ENCODE measurements at places on chromosomes 2 and 18.

DNA sequence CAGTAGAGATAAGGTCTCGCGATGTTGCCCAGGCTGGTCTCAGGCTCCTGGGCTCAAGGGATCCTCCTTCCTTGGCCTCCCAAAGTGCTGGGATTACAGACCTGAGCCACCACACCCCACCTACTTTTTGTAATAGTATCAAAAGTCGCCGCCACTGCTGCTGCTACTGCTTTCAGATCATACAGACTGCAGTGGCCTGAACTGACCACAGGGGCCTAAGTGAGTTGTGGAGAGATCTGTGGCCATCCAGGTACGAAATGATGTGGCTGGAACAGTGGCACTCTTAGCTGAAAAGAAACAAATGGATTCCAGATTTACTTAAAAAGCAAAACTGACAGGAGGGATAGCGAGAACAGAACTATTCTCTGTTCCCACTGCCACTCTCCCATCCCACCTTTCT is 32.9 kb upstream of the POMC start:
- DNase-seq, result no peak

DNA sequence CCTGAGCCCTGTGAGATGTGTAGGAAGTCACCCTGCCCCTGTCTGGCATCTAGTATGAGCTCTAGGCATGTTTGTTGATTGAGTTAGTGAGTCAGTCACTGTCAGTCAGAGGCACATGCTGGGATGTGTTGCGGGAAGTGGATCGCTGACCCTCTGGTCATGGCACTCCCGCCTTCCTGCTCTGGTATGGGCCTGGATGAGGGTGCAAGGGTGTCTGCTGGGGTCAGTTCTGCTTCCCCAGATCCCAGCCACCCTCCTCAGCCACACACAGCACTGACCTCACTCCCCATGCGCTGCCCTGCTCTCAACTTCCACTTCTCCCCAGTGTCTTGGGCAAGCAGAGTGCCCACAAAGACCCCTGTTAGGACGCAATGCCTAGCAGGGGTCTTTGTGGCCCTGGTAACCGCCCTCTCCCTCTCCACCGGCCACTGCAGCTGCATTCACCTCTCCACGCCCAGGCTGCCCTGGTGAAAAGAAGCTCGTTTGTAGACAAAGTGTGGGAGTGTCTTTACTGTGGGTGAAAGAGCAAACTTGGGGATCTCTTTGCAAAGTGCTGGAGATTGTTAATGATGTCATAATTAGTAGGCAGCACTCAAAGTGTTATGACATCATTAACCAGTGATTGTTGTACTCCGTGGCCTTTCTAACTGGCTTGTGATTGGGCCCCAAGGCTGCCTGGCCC is 252.1 kb downstream of the LDLRAD4 start:
- DNase-seq, result no peak

- DNase-seq, result no peak
Measured at GRCh38 chr18:43422518-43422917, 145.2 kb upstream of the SYT4 start.

DNA sequence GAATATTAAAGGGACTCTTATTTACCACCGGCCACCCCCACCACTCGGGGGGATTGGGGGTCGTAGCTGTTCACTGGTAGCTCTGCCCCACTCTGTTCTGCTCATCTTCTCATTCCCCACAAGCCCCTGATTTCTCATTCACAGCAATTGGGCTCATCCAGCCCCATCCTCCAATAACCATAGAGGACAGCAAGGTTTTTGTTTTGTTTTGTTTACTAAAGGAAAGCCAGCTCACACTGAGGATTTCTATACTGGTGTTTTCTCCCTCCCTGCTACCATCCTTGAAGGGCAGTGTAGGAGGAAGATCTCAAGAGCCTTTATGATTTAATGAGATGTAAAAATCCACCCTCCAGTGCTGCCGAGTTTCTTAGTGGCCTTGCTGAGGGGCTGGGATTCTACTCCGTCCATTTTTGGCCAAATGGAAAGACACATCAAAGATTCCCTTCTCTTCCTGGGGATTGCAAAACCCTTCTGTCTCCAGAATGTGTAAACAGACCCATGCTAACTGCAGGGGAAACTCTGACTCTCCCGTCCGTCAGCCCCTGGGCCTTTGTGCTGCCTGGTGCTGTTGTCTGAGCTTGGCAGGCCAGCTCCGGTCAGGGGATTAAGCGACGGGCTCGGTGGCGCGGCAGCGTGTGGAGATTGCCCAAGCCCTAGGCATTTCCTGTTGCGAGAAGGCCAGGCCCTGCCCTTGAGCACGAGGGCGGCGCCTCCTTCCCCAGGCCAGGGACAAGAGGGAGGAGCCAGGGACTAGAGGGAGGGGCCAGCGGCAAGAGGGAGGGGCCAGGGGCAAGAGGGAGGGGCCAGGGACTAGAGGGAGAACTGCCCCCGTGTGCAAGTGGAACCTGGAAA is 165.0 kb downstream of the ANTXR1 start:
- peak; percentile 93 for DNase-seq

GRCh38 chr2:237345891-237346640 is 67.9 kb downstream of the COL6A3 start:
- peak; percentile 71 for DNase-seq

- DNase-seq, result no peak
Measured at GRCh38 chr2:184677171-184677570, 78.8 kb downstream of the ZNF804A start.

- no peak for DNase-seq
Measured at GRCh38 chr2:145845923-145846322, 1326.0 kb upstream of the ZEB2 start.

DNA sequence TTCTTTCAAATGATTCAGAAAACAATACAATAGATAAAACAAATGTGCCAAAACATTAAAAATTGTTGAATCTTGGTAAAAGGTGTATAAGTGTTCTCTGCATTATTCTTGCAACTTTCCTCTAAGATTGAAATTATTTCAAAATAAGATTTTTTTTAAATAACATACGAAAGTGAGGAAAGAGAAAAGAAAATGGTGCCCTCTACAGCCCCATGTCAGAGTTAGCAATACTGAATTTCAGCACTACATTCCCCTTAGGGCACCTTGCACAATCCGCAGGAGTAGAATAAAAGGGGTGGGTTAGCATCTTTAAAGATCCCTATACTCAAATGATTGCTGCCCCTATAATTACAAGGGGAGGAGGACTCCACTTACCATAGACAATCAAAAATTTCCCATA is 433.7 kb downstream of the BCL11A start:
- DNase-seq, result no peak

DNA sequence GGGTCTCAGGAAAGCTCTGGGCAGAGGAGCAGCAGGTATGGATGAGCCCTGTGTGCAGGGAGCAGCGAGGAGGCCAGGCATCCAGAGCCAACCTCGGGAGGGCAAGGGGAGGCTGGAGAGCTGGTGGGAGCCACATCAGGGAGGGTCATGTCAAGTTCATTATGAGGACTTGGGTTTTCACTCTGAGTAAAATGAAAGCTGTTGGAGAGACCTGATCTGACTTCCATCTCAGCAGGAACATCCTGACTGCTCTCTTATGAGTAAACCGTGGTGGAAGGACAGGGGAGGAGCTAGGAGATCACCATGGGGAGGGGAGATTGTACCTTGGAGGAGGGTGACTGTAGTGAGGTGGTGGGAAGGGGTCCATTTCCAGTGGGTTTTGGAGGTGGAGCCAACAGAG is 209.8 kb downstream of the LDLRAD4 start:
- no peak for DNase-seq

- DNase-seq, result peak; percentile 65
Measured at GRCh38 chr2:98149333-98149697, 62.3 kb downstream of the VWA3B start.

DNA sequence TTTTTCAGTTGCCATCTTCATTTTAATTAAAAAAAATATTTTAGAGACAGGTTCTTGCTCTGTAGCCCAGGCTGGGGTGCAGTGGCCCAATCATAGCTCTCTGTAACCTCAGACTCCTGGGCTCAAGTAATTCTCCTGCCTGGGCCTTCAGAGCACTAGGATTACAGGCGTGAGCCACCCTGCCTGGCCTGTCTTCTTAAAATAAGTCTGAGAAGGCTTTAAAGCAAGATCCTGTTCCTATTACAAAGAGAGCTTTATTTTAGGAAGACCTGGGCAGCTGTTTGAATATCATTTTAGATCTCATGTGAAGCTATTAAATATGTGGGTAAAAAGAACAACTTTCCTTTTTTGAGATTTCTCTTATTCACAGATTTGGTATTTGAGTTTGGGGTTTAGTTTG is 1.5 kb downstream of the FAM228A start:
- no peak for DNase-seq

- no peak for DNase-seq
Measured at GRCh38 chr2:238988105-238988504, 140.2 kb downstream of the TWIST2 start.

DNA sequence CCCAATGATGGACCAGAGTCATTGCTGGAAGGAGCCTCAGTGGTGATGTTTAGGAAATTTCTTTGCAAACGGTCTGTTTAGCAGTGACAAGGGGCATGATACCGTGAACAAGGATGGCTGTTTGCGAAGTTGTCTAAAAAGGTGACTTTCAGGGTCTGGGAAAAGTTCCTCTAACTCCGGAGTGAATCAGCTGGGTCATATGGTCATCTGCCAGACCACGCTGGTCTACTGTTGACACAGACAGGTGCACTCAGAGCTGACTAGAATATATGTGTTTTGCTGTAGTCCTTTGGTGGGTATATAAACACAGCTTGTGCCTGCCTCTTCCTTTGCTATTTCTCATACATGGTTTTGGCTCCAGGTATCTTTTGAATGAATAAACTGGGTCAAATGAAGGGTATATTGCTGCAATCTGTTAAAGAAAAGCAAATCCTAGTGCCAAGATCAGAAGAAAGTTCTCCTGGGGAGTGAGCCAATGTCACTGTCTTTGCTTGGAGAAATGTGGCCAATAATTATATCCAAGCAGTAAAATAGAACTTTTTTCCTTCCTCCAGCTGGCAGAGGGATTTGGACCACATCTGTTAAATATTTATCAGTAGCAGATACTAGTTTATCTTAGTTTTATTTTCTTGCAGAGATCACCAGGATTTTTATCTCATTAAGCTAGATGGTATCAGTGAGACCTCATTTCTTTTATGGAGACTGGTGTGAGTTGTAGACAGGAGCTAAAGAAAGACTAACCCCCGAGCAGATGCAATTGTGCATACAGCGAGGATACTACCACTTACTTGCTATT is 286.0 kb downstream of the TRIB2 start:
- no peak for DNase-seq

- DNase-seq, result no peak
Measured at GRCh38 chr2:56127463-56128152, 56.2 kb upstream of the CCDC85A start.

DNA sequence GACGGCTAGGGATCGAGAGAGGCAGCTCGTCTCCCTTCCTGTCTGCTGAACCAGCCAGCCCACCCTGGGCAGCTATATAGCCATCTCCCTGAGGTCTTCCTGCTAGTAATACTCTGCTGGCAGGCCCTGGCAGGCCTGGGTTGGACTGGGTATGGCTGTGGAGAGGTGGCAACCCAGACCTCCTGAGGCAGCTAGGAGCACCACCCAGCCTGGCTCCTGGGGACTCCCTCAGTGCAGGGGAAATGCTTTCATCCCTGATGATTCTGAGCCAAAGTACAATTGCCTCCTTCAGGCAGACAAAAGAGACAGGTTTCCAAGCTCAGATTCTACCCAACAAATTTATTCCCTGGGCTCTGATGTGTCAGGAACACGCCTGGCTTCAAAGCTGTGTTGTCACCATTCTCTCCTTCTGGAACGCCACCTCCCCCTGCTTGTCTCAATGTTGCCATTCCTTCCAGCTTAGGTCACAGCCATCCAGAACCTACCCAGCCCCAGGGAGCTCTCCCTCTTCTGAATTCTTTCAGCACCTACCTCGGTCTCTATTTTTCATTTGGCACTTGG is 4.7 kb upstream of the DNAJB2 start:
- DNase-seq, result peak; percentile 94

- DNase-seq, result peak; percentile 32
Measured at GRCh38 chr2:101150306-101151145, 656 bp downstream of the TBC1D8 start.

DNA sequence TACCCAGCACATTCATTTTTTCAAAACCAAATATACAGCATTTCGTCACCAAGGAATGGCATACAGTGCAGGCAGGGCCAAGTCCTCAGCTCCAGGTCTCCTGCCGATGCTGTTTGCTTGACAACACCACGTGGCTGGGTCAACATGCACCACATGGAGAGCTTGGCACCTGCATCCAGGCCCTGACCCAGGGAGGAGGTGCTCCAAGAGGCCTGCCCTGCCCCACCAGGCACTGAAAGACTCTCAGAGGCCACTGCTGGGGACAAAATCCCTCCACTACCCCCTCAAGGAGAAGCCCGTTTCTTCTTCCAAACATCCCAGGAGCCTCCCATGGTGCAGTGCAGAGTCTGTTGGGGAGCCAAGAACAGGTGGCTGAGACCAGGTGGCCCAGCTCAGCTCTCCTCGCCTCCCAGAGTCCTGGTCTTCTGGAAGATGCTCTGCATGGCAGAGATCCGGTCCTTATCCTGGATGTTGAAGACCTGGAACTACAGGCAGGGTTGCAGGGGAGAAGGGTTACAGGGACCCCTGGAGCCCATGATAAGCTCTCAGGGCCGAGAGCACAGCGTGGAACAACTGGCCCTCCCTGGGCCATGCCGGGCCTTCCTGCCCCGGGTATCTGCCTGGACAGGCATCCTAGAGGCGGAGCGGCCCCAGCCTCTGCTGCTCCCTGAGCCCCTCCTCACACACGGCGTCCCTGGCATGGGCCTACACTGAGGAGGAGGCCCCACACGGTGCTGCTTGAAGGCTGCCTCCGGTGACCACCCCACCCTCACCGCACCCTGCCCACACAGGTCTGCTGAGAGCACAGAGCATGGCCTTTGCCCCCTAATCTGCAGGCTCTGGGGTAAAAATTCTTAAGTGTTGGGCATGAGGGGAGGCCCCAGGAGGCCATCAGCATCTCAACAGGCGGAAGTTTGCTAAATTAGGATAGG is 9.0 kb downstream of the MAB21L4 start:
- DNase-seq, result no peak

DNA sequence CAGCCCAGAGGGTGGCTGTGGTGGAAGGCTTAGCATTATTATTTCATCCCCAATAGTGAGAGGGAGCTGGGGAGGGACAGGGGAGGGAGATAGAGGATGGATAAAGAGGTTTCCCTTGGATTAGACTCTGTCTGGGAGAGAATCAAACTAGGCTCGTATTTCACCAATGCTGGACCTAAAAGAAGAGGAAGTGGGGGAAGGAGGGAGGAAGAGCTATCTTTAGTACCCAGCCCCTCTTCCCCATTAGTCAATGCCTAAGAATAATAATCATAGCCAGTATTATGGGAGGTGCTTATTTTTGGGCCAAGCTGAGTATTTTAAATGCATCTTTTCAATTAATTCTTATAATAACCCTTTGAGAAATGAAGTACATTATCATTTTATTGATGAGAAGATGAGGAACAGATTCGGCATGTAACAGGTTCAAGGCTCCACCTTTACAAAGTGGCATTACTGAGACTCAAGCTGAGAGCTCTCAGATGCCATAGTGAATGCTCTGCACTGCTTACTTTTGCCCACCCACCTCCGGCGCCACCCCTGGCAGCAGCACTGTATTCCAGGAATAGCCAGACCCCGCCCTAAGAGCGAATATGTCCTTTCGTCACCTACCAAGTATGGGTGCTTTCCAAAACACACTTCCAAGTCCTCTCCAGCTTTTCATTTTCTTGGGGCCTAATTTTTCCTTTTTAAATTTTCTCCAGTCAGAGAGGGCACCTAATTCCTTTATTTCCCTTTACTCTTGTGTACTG is 21.0 kb downstream of the PAX8 start:
- DNase-seq, result no peak
